ENCODE measurements at places on chromosomes 11 and 22.

DNA sequence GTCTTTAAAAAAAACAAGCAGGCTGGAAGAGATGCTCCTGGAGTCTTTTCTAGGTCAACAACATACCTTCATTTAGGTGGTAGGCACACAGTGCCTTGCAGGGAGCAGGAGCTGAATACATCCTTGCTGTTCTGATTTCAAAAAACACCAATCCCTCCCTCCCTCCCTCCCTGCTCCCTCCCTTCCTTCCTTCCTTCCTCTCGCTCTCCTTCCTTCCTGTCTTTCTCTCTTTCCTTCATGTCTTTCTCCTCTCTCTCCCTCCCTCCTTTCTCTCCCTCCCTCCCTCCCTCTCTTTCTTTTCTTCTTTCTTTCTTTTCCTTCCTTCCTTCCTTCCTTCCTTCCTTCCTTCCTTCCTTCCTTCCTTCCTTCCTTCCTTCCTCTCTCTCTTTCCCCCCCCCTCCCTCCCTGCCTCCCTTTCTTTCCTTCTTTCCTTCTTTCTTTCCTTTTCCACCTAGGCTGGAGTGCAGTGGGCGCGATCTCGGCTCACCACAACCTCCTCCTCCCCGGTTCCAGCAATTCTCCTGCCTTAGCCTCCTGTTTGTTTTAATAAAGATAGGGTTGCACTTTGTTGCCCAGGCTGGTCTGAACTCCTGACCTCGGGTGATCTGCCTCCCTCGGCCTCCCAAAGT, 245.1 kb downstream of the MIAT start:
- no peak for DNase-seq

GRCh38 chr11:41720761-41721160, 261.3 kb upstream of the LRRC4C start:
- no peak for DNase-seq

- DNase-seq: no peak
These were observed 3.9 kb upstream of the IL17REL start for GRCh38 chr22:50016308-50016987.

GRCh38 chr22:44819966-44820631, 67.7 kb downstream of the ARHGAP8 start:
- DNase-seq: no peak

DNA sequence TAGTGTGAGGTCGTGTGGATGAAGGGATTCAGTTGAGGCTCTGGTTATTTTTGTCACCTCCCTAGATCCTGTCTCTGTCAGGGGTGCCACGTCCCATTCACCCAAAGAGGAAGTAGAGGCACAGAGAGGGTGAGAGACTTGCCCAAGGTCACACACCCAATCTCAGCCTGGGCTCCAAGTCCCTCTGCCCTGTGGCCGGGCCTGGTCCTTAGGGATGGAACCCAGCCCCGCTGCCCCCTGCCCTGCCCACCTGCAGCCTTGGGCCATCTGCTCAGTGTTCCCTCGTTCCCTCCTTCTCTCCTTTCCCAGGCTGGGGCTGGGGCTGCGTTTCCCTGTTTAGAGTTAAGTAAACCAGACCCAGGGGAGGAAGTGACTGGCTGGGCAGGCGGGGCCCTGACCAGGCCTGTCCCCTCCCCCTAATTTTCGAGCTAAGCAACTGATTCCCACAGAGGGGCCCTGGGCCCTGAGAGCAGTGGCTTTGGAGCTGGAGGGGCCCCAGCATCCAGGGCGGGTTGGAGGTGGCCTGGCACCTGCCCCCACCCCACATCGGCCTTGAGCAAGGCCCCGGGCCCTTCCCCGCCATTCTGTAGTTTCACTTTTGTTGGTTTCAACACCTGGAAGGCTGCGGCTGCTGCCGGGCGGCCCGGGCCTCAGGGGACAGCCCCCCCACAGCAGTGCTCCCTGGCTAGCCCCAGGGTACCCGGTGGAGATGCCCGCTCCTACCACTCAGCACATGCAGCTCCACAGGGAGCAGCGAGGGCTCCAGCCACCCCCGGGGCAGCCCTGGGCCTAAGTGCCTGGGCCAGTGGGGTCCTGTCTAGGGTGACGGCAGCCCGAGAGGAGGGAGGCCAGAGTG, 1.5 kb downstream of the TCIRG1 start:
- peak; percentile 90 for DNase-seq

DNA sequence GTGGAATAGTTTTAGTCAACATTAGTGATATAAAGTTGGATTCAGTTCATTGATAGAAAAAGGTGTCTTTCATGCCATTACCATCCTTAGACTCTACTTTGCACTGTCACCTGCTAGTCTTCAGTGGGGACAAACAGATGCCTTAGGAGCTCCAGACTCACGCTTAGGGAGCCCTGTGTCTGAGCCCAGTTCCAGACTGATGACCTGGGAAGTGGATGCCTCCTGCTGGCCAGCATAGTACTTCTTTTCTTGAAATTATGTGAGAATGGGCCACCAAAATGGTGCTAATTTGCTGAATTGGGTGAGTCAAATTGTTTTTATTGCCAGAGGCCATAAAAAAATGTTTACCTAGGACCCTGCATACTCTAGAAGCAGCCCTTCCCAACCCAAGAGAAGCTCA, 53.9 kb downstream of the NOX4 start:
- DNase-seq: no peak

- no peak for DNase-seq
These were observed 108.9 kb downstream of the CD44 start for GRCh38 chr11:35247863-35248262.

DNA sequence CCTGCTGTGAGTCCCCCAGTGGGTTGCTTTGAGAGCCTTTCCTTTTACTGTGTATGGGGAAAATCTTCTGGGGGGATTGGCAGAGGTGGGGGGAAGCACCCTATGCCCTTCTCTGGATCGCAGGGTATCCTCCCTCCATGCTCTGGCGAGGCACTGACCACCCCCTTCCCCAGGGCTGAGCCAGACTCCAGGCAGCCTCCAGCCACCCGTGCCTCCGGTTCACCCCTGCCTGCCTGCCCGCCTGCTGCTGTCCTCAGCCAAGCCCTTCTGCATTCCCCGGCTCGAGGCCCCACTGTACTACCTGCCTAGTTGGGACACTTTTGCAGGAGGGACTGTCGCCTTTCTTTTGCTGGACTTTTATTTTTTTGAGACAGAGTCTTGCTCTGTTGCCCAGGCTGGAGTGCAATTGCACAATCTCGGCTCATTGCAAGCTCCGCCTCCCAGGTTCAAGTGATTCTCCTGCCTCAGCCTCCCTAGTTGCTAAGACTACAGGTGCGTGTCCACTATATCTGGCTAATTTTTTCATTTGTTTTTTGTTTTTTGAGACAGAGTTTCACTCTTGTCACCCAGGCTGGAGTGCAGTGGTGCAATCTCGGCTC, 23.8 kb upstream of the TP53I11 start:
- DNase-seq: no peak

- DNase-seq: peak; percentile 51
These were observed 70.1 kb upstream of the PICALM start for GRCh38 chr11:86138958-86139357.

GRCh38 chr11:77091146-77091940, 11.3 kb upstream of the OMP start:
- peak; percentile 94 for DNase-seq

DNA sequence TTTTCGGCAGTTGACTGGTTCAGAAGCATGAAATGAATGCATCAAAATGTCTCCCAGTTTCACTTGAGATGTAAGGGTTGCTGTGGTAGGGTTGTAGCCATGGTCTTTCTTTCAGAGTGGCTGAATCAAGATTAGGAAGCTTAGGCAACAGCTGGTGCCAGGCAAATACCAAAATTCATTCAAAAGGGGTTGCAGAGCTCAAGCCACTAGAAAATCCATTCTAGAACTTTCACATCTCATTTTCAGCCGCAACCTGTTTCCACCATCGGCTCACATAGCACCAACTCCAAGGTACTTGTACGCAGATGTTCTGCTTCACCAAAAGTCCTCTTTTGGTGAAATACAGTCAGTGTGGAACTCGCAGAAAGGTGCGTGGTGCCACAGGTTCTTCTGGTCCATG, 40.5 kb upstream of the STK33 start:
- no peak for DNase-seq

GRCh38 chr11:118998822-118999221, 884 bp downstream of the CENATAC start:
- no peak for DNase-seq

DNA sequence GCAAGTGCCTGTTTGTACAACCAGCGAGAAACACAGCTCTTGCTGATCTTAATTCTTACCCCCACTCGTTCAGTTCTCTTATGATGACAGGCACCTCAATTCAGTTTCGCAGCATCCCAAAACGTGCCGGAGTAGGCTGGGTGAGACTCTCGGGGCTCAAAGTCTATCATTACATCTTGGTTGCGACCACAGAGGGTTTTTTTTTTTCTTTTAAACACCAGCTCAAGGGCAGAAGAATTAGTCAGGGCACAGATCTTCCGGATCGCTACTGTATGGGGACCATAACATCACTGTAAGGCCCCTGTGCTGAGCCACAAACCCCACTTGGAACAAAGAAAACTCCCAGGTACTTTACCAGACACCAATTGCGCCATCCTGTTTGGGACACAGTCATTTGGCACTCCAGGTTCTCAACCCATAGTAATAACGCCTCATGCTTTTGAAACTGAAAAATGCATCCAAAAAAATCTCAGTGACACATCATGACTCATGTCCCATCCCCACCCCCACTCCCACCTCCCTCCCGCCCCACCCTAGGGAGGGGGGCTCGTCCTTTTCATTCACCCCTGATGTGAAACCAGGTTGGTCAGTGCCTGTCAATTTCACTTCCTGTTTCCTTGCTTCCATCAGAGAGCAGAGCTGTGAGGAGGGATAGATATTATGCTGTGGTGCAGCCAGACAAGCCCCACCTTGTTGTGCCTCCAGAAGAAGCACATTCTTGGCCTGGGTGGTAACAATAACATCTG, 41.0 kb upstream of the CD5 start:
- DNase-seq: peak; percentile 80

DNA sequence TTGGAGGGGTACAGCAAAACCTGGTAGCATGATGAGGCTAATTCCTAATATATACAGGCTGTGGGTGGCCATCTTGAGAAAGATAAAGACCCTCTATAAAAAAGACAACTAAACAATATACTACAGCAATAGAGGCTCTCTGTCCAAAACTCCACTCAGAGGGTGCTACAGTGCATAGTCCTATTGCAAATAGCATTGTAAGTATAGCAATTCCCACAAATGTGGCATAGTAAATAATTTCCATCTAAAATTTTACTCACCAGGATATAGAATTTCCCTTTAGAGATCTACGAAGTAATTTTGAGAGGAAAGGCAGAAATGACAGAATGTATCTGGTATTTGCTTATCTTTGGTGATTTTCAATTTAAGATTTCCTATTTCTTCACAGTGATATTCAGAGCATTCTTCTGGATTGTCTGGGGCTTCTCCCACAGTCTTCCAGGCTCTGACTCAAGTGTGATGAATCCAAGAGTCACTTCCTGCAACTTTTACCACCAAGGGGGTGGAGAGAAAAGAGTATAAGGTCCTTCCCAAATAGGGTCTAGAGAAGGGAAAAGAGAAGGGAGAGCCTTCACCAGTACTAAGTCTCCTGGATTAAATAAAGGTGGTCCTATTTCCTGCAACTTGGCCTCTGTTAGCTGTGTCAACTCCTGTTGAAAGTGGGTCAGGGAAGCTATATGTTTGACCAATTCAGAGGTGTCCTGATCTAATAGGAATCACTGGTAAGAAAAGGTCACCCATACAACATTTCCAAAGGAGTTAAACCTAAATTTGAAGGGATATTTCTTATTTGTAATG, 1054.7 kb upstream of the CNTN5 start:
- no peak for DNase-seq

GRCh38 chr11:133966921-133967598, 10.3 kb upstream of the IGSF9B start:
- DNase-seq: no peak

DNA sequence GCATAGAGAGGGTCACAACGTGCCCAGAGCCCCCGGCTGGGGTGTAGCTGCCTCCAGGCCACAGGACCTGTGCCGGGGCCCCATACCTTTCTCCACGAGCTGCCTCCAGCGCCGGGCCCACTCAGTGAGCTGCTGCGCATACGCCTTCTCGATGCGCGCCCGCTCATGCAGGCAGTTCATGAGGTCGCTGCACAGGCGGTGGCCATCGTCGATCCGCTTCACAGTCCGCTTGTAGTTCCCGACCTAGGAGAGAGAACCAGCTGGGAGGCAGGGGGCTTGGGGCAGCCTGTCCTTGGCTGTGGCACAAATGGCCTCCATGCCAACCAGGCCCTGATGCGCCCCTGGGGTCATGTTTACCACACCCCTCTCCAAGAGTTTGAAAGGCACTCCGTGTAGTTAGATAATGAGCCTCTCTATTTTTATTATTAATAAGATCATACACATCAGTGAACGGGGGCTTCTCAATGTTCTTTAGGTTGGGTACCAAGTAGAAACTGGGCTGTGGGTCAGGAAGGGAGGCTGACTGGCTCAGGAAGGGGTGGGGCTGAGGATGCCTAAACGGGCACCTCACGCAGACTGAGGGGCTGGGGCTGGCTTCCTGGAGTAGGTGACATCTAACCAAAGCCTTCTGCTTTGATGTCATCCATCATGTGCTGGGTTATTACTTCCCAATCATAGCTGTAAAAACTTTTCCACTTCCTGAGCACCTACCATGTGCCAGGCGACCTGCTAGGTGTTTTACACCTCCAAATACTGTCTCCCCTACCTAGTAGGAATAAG, 36.5 kb upstream of the ARFGAP3 start:
- DNase-seq: no peak

GRCh38 chr11:11810764-11811726, 30.7 kb upstream of the USP47 start:
- no peak for DNase-seq

DNA sequence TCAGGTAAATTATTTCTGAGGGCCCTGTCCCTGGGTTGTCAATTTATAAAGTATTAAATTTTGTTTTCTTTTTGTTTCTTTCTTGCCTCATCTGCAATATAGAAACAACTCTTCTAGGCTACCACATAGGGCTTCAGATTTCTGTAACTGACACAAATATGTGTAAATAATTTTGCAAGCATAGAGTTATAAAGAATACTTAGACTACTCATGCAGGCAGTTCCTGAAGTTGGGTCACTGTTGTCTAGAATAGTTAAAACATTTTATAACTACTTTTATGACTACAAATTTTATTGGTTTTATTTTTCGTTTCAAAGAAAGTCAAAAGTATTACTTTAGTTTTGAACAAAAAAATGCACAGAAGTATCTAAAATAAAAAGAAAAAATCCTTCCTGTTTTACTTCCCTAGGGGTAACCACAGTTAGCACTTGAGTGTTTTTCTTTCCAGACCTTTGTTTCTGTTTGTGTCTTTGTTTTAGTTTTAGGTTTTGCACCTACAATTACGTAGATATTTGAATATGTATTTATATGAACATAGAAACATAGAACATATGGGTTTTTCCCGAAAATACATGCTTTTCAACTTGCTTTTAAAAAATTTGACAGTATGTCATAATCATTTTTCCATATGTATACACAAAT, 12.4 kb upstream of the TMEM123 start:
- no peak for DNase-seq

- no peak for DNase-seq
These were observed 236.8 kb downstream of the BUD13 start for GRCh38 chr11:116535994-116536393.

GRCh38 chr11:132589791-132590190, 942.5 kb downstream of the OPCML start:
- DNase-seq: no peak

Measured in GM13977 (cell line).